Erythroblast (primary cell): ENCODE measurements at places on chromosomes 7 and 10.

DNA sequence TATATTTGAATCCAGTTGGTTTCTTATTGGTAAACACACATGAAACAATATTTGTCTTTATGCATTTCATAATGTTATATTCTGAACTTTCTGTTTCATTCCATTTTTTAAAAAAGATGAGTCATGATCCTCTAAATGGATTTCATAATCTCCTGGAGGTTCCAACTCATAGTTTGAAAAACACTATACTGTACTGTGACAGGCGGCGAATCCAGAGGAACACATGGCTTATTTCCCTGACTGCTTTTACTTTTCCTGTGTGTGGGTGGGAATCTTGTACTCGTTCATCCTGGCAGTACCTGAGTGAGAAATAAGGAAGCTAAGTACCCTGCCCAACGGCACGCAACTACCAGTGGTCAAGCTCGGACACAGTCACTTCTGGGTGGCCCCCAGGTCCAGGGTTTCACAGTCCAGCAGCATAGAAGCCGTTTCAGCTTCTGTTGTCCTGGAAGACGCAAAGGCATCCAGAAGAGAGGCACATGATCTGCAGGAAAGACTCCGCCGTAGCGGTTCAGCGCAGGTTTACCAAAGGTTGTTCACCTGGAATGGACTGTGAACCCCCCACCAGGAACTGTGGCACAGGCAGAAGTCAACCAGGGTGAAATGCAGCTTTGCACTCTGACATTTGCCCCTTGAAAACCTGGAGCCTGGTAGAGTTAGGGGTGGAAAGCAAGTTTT is 117.7 kb downstream of the CCNY start:
- peak; percentile 7 for DNase-seq

DNA sequence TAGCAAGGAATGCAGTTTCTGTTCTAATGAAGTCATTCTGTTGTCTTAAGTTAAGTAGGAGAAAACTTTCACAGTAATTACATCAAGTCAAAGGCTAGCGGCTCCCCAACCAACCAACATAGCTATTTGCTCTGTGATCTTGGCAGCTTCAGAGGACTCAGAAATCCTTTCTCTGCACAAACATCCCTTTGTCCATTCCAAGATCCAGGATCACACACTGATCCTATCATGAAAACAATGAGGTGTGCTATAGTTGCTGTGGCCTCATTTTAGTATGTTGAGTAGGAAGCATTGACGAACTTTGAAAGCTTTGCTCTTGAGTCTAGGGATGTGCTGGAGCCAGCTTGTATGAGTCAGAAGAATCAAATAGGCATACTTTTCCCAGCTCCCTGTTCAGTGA is 218.2 kb upstream of the PRSS58 start:
- DNase-seq, result no peak

DNA sequence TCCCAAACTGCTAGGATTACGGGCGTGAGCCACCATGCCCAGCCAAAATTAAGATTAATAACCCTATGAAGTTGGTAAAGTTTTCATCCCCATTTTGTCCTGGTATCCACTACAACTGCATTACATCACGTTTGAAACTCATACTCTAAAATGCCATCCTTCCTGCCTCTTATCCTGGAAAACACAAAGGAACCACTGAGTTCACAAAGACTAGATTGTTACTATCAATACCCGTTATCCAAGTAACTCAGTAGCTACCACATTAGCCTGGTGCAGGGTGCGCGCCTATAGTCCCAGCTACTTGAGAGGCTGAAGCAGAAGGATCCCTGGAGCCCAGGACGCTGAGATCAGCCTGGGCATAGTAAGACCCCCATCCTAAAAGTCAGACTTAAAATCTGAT is 63.5 kb upstream of the ANAPC16 start:
- DNase-seq, result no peak

DNA sequence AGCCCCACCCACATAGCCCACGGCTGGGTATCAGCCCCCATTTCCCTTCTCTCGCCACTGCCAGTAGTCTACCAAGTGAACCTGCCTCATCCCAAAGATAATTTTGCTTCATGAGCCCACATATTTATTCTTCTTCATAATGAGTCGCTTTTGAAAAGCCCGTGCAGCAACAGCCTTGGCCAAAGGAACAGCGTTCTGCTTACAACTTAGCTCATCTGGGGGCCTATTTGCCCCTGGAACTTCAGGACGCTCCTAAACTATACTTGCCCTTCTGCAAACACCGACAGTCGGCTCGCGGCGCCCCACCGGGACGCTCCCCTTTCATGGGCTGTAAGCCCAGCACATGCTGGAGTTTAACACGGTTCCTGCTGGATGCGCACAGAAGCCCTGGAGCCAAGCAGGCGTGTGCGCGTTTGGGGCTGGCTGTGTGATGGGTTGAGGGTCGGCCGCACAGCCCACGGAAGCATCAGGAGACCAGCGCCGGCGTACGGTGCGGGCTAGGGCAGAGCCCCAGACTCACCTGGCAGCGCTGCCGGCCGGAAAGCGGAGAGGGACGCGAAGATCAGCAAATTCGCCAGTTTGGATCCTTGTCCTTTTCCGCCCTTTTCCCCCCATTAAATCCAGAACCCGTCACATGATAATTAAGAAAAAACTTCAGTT is 370 bp downstream of the TMEM60 start:
- peak; percentile 70 for DNase-seq

GRCh38 chr7:30225863-30226613 is 58.4 kb upstream of the ZNRF2 start:
- DNase-seq, result no peak

DNA sequence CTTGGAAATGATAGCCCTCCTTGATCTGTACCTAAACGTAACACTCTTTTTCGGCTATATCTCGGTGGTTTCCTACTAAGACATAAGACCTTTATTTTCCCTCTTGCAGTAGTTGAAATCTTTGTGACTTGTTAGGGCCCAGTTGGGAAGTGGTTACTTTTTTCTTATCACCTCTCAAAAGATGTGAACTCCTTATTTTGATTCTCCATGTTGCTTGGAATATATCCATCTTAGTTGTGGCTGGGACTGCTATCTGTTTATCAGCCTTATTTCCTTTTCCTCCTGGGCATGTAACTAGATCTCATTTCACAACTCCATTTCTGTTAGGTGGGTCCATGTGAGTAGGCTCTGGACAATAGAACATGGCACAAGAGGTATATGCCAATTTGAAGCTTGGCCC is 4.1 kb upstream of the CPED1 start:
- no peak for DNase-seq

DNA sequence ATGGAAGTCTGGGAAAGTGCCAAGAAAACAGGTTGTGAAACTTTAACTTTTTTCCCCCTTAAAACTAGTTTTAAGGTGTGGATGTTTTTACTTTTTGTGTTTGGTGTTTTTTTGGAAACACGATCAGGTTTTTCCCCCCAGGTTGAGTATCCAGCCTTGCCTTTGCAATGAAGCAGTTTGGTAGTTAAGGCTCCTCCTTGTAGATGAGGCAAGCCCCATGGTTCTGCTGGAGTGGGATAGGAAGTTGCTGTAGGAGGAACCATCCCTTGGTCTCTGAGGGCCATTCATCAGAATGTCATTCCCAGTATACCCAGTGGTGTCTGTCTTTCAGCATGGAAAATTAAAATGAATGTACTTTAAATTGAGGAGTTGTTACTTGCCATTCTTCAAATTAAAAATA is 2.7 kb downstream of the CUL1 start:
- DNase-seq, result no peak

- DNase-seq, result no peak
Observed at GRCh38 chr7:35988105-35988504, 164.9 kb upstream of the EEPD1 start.

DNA sequence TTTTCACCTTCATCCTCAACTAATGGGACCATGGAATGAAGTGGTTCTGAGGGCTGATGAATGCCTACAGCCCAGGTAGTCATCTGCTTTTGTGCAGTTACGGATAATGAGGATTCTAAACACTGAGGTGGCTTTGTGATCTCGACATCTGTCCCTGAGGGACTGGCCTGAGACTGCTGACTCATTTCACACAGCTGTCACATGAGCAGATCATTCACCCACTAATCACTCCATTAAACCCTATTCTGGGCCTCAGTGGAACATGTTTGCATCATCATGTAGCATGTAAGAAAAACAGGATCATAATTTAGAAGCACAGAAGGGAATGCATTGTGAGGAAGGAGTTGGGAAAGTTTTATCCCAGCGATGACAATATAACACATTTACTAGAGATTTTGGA is 79.4 kb upstream of the FEZF1 start:
- DNase-seq, result no peak

DNA sequence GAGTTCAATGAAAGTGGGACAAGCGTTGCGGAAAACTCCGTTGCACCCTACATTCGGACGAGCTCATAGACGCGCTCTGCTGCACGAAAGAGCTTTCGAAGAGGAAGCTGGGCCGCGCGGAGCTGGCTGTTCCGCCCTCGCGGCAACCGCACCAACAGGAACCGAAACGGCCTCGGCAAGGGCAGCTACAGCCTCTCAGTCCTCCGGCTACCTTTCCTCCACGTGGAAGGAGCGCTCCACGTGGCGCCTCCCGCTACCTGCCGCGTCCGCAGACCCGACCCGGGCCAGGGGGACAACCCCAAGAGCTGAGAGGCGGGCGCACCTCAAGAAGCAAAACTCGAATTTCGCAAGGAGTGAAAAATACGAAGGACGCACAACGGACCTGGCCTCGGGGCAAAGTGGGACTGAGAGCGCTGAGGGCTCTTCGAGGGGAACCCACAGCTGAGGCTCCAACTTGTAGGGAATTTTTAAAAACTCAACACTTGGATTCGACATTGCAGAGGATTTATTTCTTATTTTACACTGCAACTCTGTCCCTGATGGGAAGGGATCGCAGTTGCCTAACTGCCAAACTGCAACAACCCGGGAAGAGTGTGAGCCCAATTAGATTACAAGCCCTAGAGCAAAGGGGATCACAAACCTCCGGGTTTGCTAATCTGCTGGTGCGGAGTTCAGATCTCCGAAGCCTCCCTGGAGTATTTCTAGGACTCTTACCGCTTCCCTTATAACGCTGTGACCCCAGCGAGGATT is 1.4 kb downstream of the HPSE2 start:
- peak; percentile 45 for DNase-seq

- no peak for DNase-seq
Observed at GRCh38 chr10:124524991-124525653, 63.5 kb downstream of the LHPP start.

- DNase-seq, result no peak
Observed at GRCh38 chr10:11007476-11008020, 10.1 kb upstream of the CELF2 start.

DNA sequence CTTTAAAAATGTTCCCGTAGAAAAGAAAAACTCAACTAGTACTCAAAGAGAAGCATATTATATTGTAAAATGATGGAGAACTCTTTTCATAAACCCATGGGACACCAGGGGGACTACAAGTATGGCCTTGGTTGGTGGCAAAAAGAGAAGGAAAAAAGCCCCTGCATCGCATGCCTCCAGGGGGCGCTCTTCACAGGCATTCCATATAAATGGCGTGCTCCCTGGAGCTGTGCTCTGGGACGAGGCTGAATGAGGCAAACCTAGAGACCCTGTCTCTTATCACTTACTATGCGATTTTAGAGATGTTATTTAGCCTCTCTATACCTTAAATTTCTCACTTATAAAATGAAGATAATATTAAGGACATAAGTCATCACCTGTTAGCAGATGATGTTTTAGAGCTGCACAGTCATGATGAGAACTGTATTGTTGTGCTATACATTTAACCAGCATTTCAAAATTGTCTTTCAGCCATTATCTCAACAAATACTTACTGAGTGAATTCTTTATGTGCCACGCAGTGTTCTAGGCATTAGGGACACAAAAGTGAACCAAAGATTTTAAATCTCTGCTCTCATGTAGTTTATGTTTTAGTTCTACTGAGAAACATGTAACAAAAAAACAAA is 105.8 kb downstream of the ARHGAP21 start:
- peak; percentile 74 for DNase-seq

DNA sequence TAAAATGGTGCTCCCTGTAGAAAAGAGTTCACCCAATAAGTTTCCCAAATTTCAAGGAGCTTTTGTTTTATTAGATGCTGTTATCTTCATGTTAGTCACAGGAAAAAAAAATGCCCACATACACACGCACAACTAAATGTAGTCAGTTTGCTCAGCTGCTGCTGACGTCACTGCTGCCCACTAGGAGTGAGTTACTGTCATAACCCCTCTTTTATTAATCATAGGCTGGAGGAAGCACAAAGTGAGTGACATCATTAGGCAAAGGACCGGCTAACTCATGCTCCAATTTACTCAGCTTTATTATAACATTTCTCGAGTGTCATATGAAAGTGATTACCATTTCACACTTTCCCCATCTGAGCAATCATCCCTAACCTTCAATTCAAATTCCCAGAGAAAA is 6.7 kb upstream of the INHBA start:
- no peak for DNase-seq

- no peak for DNase-seq
Observed at GRCh38 chr10:106450966-106451365, 713.5 kb downstream of the SORCS1 start.

DNA sequence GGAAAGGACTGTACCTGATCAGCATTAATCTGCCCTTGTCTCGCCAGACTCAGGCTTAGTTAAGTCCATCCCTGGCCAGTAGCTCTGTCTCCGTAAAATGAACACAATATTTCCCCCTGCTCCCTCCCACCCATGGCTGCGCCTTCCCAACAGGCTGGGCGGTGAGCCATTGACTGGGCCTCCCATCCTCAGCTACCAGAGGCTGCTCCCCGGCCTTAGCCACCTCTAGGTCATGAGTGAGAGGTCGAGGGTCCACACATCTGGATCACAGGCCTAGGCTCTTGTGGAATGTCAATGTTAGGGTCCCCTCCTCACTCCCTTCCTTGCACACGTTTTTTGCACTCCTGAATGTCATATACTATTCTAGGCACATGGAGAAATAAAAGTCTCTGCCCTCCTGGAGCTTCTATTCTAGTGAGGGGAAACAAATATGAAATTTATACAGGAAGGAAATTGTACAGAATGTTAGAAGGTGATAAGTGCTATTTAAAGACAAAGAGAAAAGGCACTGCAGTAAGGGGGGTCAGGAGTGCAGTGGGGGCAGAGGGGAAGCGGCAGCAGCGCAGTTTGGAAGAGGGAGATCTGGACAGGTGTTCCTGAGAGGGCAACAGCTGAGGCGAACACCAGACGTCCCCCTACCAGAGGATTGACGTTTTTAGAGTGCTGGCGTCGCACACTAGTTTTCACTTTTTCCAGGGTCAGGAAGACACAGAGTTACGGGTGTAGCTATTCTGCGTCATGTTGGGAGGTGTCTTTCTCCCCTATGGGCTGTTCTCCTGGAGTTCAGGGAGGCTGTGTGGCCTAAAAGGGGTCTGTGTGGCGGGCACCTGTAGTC is 17.2 kb upstream of the EIF5AL1 start:
- DNase-seq, result no peak

DNA sequence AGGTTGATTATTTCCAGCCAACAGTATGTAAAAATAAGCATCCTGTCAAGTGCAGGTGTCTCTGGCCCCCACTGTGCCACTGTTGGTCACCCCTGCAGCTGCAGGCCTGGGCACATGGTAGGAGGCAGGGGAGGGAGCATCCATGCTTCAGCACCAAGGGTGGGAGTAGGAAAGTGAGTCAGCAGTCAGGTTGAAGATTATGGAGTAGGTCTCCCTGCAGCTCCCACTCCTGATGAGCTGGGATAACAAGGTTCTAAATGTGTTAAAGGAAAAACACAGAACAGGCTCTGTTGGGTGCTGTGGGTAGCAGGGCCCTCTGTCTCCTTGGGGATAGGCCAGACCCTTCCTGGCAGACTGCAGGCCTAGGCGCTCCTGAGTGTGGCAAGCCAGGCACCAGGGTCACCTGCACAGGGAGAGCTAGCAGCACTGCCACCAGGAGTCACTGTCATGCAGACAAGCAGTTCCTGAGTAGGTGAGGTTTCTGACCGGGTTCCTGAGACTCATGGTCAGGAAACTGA is 59.3 kb downstream of the NUDCD3 start:
- DNase-seq, result peak; percentile 43
